ENCODE measurements at places on chromosomes 16 and 17.

GRCh38 chr17:13678841-13679240 is 77.1 kb upstream of the HS3ST3A1 start:
- DNase-seq: no peak

- DNase-seq: no peak
Measured at GRCh38 chr17:54408731-54409130, 491.9 kb upstream of the TOM1L1 start.

- no peak for DNase-seq
Measured at GRCh38 chr16:49337814-49338350, 35.7 kb upstream of the C16orf78 start.

GRCh38 chr17:42403150-42403549 is 14.9 kb upstream of the STAT3 start:
- no peak for DNase-seq

GRCh38 chr16:89624777-89625761 is 11.6 kb downstream of the DPEP1 start:
- DNase-seq: no peak
